ENCODE measurements at places on chromosomes 11 and 22. TPM values are rescaled to one million over a fixed set of nuclear protein-coding genes. Genes with fewer than 3 reads are reported as not detected.

DNA sequence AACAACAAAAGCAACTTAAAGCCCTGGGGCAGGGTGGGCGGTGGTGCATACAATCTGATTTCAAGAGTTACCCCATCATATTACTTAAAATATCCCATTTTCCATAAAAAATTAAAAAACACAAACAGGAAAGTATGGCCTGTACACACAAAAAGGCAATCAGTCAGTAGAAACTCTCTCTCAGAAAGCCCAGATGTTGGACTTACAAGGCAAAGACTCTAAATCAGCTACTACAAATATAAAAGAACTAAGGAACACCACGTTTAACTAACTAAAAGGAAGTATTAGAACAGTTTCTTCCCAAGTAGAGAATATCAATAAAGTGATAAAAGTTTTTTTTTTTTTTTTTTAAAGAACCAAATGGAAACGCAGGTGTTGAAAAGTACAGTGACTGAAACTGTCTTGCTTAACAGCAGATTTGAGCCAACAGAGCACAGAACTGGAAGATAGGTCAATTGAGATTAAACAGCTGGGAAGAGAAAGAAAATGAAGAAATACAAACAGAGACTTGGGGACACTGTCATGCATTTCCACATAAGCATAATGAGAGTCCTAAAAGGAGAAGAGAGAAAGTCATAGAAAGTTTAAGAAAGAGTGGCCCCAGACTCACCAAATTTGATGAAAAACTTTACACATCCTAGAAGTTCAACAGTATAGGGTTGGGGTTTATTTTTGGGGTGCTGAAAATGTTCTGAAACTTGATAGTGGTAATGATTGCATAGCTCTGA is 8.6 kb downstream of the SC5D start:
- no peak for DNase-seq

DNA sequence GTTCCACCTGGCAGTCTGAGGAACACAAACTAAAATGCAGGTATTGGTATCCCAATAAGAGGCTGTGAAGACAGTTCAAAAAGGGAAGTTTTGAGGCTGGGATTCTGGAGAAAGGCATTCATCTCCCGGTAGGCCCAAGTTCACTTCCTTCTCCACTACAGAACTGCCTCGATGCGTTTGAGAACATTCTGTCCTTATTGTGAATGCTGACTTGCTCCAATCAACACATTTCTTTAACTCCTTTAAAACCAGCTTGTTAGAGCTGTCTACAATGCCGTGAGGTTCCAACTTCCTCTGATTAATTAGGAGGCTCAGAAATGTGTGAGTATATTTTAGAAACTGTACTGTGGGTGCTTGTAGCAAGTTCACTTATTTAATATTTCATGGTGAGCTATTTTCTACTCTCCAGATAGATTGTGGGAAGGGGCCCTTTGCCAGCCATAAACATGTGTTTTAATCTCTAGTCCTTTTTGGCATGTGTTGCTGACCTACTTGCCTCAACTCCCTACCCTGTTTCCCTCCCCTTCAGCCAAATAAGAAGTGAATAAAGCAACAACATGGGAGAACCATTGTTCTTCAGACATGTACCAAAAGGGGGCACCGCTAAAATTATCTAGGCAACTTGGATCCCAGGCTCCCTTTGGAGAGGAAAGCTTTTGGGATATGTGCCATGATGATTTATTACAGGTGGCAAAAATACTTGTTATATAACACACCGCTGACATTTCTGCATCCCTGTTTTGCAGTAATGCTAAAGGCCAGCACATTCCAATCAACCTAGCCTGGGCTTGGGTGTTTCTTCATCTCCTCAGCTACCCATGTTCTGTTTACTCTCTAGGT is 245.6 kb downstream of the BLID start:
- peak; percentile 23 for DNase-seq

- DNase-seq = no peak
Measured at GRCh38 chr11:95895815-95896214, 28.1 kb downstream of the MTMR2 start.

GRCh38 chr11:118009864-118010737 is 23.9 kb downstream of the IL10RA start:
- DNase-seq = no peak

DNA sequence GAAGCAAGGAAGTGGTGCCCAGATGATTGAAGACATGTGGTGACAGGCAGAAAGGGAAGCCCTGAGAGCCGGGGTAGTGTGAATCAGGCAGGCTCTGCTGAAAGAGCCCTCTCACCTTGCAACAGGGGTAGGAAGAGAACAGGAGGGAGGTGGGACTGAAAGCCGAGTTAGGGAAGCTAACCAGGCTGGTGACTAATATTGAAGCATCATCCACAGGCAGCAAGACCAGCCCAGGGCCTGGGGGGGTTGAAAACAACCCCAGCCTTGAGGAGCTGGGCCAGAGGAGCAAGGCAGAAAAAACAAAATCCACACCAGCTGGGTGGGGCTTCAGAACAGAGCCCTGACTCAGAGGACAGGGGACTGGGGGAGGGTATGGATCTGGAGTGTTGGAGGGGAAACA is 35.0 kb upstream of the CRTAM start:
- no peak for DNase-seq

DNA sequence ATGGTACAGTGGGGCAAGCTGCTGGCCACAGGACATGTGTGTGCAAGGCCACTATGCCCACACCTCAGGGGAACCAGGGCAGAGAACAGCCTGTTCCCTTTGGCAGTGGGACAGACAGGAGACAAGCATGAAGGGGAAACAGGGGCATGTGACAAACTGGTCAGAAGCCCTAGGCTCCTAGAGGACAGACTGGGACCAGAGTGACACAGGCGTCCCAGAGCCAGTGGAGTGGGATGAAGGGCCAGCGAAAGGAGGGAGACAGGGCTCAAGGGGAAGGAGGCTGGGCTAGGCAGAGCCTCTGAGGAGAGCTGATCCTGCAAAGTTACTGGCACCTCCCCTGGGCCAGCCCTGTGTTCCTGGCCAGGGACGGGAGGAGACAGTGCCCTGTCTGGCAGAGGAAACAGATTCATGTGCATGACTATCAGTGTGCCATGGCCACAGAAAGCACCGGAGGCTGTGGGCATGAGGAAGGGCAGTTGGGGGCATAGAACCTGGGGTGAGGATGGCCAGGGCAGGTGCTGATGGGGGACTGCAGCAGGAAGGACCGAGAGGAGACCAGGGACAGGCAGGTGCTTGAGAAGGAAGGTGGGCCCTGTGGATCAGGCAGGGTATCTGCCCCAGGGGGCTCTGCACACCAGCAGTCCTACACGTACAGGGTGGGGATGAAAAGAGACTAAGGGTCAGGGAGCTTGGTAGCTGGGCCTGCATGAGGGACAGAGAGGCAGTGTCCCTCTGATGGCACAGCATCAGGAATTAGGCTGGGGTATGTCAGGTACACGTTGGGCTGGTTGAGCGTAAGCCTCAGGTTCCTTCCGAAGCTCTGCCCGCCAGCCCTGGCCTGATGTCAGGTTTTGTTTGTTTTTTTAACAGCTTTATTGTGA is 9.8 kb downstream of the DERL3 start:
- DNase-seq = no peak

DNA sequence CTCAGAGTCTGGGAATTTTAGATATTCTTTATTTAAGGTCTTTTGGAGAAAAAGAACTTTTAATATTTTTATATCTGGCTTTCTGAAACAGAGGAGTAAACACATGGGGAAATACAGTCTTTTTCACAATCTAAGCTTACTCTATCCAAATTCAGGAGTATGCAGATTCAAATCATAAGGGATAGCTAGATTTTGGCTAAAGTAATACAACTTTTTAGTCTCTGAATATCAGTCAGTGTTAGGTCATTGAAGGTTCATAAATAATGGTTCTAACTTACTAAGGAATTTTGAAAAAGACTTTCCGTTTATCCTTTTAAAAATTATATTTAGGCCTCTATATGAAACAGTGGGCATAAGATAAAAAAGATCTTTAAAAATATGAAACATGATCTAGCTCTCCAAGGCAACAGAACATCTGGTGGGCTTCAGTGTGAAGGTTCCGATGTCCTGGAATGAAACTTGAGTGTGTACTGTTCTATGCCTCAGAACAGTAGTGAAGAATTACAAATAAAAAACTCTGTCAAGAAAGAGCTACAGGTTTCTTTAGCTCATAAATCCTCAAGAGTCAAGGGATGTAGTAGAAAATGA is 165.2 kb upstream of the PDGFD start:
- DNase-seq = peak; percentile 10

IRF7 gene
- total RNA-seq = 12.5 TPM

KCNJ1 gene
- total RNA-seq = not detected

All from tongue (tissue), 3 donors.